ENCODE measurements at places on chromosomes 5 and 9. TPM values are rescaled to one million over a fixed set of nuclear protein-coding genes. Genes with fewer than 3 reads are reported as not detected.

GRCh38 chr9:108579757-108580439, 275.9 kb downstream of the ACTL7B start:
- DNase-seq = no peak

ADAMTS12 gene
- 4.1 TPM for polyA plus RNA-seq

DNA sequence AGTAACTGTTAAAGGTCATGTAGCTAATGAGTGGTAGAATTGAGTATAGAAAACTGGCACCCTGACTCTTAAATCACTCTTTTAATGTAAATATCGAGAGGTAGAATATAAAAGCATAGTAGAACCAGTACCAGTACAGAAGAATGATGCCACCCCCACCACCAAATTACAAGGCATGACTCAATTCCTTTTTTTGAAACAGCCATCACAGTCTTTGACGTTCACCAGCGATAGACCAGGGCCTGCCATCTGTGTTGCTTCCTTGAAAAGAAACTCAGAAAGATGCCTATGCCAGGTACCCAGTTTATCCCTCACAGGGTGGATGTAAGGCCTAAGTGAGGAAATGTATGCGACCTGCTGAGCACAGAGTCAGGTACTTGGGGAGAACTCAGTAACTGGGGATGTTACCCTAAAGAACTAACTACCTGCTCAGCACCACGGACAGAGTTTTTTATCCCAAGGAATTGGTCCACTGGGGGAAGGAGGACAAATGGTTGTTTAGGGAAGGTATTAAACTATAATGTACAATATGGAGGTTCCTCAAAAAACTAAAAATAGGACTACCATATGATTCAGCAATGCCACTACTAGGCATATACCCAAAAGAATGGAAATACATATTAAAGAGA, 116.5 kb downstream of the BRINP1 start:
- no peak for DNase-seq

- DNase-seq = no peak
These were observed 33.5 kb upstream of the F2R start for GRCh38 chr5:76682387-76682786.

RETREG1 gene
- 0.43 TPM for polyA plus RNA-seq

- no peak for DNase-seq
These were observed 215.2 kb downstream of the AUH start for GRCh38 chr9:91146391-91147019.

DNA sequence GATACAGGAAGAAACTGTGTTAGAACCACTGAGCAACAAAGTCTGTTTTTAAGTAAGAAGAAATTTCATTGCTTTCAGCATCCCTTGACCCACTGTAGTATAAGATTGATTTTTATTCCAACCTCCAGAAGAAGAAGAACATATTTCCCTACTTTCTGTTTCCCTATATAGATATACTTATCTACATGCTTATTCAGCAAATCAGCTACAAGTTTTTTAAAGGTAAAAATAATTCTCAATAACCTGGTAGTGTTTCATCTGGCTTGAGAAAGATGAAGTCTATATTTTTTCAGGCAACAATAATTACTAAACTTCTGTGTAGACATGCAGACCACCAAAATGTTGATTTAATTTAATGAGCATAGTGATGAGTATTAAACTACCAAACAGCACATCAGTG, 201.0 kb downstream of the OSTF1 start:
- DNase-seq = no peak

- no peak for DNase-seq
These were observed 3.3 kb upstream of the SMC5 start for GRCh38 chr9:70255486-70255885.

GRCh38 chr5:58767104-58767503, 184.2 kb downstream of the RAB3C start:
- no peak for DNase-seq

DNA sequence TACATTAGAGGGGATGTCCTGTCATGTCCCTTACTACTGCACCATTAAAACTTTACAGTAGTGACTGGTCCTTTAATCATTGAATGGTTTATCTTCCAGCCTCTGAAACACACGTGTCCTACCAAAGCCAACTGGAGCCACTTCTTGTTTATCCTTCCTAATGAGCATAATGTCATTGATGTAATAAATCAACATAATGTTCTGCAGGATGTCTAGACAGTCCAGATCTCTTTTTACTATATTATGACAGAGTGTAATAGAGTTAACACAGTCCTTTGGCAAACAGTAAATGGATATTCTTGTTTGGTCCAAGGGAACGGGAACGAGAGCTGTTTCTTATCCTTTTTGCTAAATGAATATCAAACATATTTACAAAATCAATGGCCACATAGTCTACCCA, 88.1 kb upstream of the PTPRD start:
- DNase-seq = no peak

DNA sequence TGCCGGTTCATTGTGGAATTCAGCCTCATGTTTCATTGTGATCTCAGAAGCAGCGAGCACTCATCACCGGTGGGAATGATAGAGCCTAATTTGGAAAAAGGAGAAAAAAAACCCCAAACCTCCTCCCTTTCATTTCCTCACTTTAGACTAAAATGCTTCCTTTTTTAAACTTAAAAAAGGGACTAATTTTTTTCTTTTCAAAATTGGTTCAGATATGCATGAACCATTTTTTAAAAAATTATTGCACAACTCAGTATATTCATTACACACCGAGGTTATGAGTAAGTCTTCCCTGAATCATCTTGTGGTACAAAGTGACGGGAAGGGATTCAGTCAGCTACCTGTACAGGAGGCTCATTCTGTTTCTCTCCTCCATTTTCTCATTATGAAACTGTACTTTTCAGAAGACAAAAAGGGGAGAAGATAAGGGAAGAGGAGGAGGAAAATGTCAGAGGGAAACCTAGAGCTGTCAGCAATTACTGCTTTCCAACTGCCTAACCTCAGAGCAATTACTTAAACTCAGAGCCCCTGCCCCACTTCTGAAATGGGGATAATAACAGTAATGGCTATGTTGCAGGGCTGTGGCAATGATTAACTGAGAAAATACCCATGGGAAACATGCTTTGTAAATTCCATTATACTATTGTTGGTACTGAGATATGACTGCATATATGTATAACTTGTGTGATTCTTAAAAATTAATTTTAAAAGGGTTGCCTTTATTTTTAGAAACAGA, 24.0 kb downstream of the GALNT10 start:
- DNase-seq = no peak

MEGF9 gene
- 2.2 TPM for polyA plus RNA-seq

DNA sequence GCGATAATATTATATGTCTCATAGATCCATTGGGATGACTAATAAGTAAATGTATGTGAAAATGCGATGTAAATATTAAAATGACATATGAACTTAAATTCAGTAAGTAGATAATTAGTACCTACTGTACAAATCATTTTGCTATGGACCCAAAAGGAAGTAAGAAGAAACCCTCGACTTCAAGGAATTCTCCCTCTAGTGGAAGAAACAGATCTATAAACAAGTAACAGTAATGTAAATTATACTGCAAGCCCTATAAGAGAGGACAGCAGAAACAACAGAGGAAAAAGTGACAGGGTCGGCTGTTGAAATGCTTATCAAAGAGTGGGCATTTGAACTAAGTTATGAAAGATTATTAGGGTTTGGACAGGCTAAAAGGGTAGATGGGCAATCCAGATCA, 320.3 kb downstream of the DMAC1 start:
- DNase-seq = no peak

DNA sequence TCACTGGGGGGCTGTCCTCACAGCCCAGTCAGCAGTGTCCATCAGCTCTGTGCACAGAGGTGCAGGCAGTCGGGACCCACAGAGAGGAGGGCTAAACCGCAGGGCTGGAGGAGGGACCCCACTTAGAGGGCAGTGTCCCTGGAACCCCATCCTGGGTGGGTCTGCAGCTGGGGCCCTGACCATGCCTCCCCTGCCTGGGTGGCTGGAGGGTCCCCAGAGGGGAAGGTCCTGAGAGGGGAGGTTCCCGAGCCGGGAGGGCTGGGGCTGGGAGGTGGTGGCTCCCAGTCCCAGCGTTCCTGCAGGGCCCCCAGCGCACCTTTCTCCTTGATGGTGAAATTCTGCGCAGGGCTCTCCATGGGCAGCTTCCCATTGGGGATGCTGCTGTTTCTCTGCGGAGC, 32.7 kb downstream of the EXOC3 start:
- no peak for DNase-seq

ACOT12 gene
- 0.19 TPM for polyA plus RNA-seq

DNA sequence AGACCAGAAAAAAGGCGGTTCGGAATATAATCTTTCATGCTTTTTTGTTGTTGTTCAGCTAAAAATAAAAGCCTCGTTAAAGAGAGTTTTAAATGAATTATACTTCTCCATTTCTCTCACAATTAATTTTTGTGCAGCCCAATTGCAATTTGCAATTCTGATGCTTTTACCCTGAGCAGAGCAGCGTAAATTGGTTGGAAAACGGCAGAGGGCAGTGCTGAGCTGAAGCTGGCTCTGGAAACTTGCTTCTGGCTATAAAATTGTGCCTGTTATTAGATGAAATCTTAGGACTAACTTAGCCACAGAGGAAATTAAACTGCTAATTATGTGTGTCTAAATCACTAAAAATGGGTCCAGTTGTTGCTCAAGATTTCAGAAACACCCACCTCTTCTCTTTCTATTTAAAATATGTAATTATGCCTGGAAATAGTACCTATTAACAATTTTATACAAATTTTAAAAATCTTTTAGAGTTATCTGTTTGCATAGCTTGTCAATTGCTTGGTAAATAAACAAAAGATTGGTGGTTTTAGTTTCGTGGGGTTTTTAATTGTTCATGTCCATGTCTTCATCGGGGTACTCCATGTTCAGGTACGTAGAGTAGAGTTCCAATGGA, 441.8 kb upstream of the TLE4 start:
- peak; percentile 42 for DNase-seq

All from SK-N-SH (cell line).